ENCODE measurements at places on chromosomes 3 and 15.

DNA sequence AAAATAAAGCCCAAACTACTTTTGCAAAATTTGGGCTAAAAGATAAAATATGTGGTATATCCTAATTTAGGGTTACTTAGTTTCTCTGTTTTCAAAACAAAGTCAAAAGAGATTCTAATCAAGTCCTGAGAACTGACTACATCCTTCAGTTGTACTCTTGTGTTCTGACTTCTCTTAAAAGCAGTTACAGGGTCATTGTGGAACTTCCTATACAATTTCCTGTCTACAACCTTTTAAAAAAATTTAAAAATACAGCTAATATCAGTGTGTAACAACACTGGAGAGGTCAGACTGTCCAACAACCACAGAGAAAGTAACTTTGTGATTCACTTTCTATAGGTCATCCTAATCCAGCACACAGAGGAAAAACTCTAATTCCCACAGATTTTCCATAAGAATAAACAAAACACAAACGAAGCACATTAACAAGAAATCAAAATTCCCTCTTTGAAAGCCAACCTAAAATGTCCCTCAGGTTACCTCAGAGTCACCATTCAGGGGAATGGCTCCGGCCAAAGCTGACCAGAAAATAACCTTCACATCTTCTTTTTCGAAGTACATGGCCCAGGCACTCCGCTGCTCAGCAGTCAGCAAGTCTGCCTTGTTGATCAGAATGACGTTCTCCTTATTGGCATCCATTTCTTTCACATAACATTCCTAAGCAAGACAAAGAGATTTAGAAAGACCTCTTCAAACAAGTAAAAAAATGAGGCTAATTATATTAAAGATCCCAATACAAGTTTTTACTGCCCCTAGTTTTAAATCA is 13.3 kb downstream of the LSG1 start:
- DNase-seq = no peak

DNA sequence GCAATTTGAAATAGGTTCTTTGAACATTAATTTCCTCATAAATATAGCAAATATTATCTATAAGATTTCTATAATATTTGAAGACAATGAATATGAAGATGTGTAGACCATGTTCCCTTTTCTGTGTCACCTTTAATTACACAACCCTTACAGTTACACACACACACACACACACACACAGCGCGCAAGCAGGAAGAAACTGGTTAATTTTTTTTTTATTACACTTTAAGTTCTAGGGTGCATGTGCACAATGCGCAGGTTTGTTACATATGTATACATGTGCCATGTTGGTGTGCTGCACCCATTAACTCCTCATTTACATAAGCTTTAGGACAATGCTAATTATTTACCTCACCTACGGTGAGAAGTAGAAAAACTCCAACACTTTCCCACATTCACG is 122.9 kb downstream of the TPRG1 start:
- no peak for DNase-seq

GRCh38 chr3:171391432-171391831 is 68.8 kb downstream of the TNIK start:
- DNase-seq = no peak

- peak; percentile 38 for DNase-seq
These were observed 7.5 kb upstream of the IGSF10 start for GRCh38 chr3:151468284-151468917.

DNA sequence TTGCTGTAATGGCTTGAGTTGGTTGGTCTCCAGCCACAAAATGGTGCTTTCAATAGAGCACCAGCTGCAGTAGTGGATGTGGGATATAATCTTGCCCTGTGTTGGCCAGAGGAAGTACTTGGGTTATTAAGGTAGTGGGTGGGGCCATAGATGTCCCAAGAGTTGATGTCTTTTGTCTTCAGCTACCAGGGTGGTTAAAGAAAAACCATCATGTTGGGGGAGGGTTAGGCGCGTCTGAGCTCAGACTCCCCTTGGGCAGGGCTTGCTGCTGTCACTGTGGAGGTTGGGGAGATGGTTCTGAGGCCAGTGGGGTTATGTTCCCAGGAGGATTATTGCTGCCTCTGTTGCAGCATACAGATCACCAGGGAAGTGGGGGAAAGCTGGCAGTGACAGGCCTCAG is 46.9 kb upstream of the GADL1 start:
- DNase-seq = no peak

DNA sequence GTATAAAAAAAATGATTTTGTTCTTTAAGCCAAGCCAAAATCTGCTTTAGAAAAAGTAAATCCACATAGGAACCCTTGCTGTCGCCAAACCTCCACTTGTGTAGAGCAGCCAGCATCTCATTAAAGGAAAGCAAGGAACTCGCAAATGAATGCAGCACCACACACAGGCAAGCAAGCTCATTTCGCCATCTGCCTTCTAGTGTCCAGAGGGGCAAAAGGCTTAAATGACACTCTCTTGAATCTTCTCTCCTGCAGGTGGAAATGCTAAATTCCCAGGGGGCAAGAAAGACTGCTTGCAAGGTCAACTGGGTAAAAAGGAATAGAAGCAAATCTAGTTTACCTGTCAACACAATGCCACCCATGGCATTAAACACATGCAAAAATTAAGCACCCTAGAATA is 2.4 kb downstream of the MB21D2 start:
- DNase-seq = peak; percentile 17

All from fibroblast of the conjunctiva (primary cell).